ENCODE measurements at places on chromosomes 16 and 17.

DNA sequence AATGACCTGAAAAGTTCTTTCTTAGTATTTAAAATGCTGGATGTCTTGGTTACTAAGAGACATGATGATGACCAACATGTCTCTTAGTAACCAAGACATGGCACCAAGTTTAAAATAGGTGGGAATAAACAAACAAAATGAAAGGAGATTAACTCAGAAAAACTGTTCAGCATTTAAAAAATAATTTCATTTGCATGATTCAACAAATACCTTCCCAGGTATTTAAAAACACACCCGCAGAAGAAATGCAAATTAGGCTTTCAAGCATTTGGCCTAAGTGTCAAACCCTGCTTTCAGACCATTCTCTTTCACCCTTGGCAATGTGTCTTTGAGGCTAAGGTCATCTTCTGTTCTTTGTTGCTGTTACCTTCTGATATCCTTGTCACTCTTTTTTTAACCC is 91.4 kb upstream of the CORO6 start:
- no peak for DNase-seq

GRCh38 chr16:76906552-76906951 is 284.4 kb upstream of the MON1B start:
- no peak for DNase-seq

GRCh38 chr17:61196302-61196704 is 203.3 kb upstream of the TBX2 start:
- no peak for DNase-seq

DNA sequence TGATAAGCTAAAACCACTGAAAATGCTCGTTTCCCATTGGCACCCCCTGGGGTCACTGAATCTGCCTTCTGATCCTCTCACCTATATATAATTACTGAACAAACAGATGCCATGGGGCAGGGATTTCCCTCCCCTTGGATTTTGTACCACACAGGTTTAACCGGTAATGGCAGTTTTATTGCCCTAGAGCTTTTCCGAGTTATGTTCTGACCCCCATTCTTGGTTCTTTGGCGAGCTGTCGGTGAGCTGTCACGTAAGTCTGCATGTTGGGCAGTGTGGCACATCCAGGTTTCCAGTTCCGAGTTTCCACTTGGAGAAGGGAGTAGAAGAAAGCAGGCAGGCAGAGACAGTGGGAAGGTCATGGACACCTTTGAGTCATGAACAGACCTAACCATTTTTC is 7.1 kb downstream of the TMEM97 start:
- no peak for DNase-seq

DNA sequence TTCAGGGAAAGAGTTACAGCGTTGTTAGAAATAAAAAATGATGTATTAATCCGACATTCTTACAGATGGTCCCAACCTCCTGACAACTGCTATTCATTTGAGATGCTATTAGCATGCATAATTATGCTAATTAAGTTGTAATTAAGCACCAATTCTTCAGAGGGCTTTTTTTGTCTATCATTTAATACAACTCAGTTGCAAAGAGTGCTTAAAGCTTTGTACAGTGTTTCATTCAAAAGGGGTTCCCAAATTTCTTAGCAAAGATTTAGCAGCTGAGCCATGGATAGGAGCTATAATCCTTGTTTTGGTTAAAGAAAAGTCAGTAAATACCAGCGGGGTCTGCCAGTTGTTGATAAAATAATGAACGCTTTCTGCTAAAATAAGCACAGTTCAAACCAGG is 150.7 kb upstream of the DYNLRB2 start:
- no peak for DNase-seq

DNA sequence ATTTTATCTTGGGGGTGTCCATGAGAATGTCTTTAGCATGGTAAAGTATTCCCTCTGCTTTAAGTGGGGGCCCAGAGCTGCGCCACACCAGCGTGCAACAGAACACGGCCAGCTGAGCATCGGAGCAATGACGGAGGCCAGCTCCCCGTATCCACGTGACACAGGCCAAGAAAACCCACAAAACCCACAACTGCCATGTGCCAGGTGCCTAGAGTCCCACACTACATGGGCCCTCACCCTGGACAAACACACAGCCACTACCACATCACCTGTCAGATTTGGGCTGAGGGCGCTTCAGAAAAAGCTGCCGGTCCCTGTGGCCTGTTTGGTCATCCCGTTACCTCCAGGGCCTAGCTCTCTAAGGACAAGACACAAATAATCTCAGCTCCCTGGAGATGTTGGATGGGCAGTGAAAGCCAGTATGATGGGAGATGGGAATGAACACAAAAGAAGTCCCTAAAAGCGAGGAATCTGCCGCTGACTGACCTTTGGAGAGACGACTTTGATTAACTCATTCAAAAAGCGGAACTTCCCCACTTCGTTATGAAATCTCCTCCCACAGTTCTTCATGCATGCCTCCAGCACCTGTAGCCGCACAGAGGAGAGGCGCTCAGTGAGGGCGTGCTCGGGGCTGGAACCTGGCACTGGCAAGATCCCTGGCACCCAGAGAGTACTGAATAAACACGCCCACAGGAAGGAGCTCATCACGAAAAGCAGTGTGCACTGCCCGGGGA is 17.1 kb downstream of the GGA3 start:
- DNase-seq: no peak

DNA sequence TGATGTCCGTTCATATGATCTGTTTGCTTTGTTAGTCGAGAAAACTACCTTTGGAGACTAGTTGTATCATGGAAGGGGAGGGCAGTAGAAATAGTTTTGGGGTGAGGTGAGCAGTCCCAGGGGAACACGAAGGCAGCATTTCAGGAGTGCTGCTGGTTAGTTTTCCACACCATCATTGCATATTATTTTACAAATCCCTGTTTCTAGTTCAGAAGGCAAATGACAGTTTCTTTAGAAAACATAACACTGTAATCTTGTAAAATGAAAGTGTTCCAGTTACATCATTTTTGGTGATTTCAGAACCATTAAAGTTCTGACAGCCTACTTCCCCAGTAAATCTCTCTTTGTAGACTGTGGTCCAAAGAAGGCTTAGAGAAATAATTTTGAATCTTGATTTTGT is 25.4 kb downstream of the BANP start:
- no peak for DNase-seq

GRCh38 chr17:41163828-41164227 is 3.3 kb upstream of the KRTAP4-4 start:
- DNase-seq: no peak

- DNase-seq: no peak
These were observed 1.1 kb upstream of the AKTIP start for GRCh38 chr16:53503991-53504663.

- no peak for DNase-seq
These were observed 19.8 kb upstream of the RPH3AL start for GRCh38 chr17:372157-373152.

GRCh38 chr16:30075503-30076275 is at the start of gene PPP4C:
Gene PPP4C, plus strand, starts transcription at chr16:30075994. Its CDS starts 384 bp downstream, at chr16:30076378.
- peak; percentile 26 for DNase-seq

DNA sequence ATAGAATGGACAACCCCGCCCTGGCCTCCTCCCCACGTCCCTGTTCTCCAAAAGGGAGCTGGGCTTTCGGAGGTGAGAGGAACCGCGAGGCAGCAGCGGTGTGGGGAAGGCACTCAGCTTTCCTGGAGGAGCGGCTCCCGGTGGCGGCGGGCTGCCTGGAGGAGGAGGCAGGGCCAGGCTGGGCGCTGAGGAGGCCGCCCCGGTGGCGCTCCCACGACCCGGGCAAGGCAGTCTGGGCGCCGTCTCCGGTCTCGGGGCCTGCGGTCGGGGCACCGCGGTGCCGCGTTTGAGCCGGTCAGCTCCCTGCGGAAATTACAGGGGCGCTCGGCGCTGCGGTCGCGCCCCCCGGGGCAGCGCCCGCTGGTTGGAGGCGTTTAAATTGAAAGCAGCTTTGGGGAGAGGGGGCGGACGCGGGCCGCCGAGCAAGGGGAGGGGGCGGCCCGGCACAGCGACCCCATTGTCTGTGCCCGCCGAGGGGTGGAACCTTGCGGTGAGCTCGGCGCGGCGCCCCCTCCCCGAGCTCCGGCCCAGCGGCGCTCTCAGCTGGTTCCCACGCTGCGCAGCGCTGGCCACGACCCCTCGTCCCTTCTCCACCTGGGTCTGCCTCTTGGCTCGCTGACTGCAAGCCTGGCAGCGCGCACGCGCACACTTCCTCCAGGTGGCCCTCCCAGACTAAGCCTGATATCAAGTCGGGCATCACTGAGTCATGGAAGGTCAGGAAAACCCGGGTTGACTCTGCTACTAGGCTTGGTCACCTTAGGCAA is 58.7 kb upstream of the DLX4 start:
- DNase-seq: no peak

- no peak for DNase-seq
These were observed 262.6 kb downstream of the MAP2K6 start for GRCh38 chr17:69677130-69677529.

DNA sequence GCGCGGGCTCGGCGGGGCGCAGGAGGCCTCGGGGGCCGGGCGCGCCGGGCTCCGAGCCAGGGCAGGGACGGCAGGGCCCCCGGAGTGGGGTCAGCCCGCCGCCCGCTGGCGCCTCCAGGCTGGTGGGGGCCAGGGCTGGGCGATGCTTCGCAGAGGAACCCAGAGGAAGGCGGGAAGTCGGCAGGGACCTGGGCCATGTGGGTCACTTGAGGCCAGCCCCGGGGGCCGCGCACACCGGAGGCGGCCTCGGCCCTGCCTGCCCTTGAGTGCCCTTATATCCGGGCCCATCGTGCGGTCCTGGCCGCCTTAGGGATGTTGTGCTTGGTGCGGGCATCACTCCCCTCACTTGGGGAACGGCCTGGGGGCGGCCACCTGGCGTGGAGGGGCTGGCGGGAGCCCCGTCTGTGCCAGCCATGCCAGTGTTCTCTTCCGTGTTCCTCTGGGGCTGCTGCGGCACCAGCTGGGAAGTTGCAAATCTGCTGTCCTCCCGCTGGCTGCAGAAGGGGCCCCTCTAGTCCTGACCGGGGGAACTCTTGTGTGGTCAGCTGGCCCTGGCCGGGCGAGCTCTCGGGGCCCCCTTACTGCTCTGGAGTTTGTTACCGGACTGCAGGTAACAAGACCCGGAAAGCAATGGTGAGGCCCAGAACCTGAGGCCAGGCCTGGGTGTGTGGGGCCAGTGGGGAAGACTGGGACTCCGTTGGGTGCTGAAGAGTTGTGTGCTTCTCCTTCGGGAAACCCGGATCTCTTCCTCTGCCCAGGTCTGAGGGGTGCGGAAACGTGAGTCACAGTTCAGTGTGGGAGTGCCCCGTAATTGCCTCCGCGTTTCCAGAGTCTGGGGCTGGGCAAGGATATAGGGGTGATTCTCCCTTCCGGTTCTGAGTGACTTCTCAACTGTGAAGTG is 849 bp downstream of the CAPN15 start:
- DNase-seq: no peak

DNA sequence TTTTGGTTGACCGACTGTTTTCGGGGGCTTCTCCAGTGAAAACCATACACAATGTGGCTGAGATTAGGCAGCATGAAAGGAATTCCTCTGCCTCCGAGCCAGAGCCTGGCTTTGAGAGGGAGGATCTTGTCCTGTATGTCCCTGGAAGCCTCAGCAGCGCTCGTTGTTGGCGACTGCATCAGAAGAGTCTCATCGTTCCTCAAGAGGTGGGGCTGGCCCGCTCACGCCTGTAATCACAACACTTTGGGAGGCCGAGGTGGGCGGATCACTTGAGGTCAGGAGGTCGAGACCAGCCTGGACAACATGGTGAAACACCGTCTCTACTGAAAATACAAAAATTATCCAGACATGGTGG is 15.0 kb downstream of the HS3ST6 start:
- DNase-seq: no peak

GRCh38 chr16:86142801-86143236 is 243.9 kb downstream of the IRF8 start:
- no peak for DNase-seq

- no peak for DNase-seq
These were observed 14.6 kb upstream of the DHX8 start for GRCh38 chr17:43469145-43469544.

GRCh38 chr17:4577386-4577993 is 6.8 kb upstream of the SMTNL2 start:
- DNase-seq: no peak

- DNase-seq: no peak
These were observed 212.3 kb downstream of the ZNF423 start for GRCh38 chr16:49643429-49644144.

DNA sequence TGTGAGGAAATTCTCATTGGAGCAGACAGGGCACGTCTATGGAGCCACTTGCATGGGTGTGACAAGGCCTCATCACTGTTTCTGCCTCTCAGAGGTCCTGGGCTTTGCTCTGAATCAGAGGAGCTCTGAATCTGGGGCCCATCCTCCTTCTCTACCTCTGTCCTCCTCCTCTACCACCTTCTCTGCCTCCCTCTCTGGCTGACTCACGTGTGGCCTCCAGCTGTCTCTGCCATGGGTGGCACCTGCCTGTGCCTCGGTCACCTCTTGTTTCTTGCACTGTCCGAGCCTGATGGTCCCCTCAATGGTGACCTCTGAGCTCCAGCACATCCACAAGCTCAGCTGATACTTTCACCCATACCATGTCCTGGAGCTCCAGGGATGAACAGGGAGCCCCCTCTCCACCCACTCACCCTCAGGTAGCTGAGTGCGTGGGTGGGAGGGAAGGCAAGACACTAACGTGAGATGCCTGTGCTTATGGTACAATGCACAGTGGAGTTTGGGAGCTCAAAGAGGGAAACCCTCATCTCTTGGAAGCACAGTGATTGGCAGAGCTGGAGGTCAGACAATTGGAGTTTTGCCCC is 116.4 kb upstream of the CRHR1 start:
- no peak for DNase-seq

DNA sequence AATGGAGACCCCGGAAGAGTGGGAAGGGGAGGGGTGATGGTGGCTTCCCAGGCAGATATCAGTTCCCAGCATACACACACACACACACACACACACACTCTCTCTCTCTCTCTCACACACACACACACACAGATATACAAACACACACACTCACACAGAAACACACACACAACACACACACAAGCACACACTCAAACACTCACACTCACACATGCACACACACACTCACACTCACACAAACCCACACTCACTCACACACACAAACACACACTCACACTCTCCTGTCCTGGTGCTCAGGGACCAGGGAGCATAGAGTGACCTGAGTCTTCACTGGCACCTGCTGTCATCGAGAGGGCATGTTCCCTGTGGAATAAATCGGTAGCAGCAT is 5.6 kb downstream of the CA4 start:
- DNase-seq: no peak

DNA sequence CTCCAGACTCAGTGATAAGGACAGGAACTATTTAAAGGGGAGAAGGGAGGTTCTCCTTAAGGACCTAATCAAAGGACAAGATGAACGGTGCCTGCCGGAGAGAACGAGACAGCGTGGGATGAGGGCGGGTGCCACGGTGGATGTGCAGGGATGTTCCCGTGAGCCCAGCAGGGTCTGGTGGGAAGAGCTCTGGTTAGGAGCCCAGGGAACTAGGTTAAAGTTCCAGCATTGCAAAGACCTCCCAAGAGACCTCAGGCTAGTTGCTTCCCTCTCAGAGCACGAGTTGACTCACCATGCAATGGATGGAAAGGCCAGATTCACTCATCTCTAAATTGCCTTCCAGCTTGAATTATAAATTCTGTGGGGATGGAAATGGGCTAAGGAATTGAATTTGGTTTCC is 14.7 kb downstream of the CCR7 start:
- DNase-seq: no peak
